ENCODE measurements at places on chromosomes 5 and 9.

DNA sequence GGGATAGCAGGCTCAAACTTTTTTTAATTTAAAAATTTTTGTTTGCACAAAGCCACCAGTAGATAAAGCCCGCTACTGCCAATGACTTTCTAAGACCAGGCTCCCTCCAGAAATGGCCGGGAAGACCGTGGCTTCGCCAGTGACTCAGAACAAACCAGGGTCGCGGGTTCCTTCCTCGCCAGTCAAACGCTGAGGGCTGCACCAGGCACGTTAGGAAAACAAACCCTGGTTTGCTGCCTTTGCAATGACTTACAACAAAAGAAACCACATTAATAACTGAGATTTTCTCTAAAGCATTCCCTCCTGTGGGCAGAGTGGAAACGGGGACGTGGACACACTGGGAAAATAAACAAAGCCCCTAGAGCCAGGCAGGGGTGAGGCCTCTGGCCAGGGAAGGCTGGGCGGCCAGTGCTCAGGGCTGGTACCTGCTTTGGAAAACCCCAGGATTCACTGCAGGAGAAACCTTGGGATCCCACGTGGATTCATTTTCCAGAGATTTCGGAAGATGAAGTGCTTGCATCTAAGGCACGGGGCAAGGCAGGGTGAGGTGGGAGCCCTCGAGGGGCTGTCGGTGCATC lies 3.8 kb downstream of the PRRX2 start:
- no peak for DNase-seq

- no peak for DNase-seq
Observed at GRCh38 chr9:132008855-132009812, 70.5 kb downstream of the MED27 start.

- no peak for DNase-seq
Observed at GRCh38 chr9:109604781-109605180, 106.7 kb upstream of the PTPN3 start.

DNA sequence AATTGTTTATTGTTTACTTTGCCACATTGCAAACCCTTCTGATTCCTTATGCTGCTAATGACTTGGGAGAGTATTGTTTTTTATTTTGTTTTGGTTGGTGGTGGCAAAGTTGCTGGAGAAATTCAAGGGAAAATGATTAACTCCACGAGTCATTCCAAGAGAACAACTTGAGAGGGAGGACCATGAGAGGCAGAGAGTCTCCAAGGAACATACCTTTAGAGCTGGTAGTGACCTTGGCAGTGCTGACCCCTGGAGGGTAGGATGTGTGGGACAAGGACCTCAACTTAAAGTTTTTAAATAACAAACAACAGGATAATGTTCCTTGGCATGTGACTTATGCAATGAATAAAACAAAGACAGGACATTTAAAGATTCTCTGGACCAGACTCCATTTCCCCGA lies 139.7 kb downstream of the LRRC70 start:
- no peak for DNase-seq

DNA sequence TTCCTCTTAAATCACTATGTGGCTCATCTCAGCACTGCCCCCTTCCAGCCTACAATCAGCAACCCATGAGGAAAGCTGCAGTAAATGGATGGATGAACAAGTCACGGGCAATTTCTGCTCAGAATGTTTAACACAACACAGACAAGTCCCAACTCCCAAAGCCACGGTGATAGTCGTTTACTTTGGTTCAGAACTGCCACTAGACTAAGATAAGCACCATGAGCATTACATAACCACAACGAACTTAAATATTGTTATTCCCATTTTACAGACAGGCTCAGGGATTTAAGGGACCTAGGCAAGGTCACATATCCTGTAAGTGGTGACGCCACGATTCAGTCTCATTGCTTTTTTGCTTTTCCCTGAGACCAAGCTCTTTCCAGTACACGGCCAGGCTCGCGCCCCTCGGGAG lies 2.0 kb upstream of the SMIM27 start:
- no peak for DNase-seq

- DNase-seq, result peak; percentile 37
Observed at GRCh38 chr9:76521906-76522305, 62.9 kb downstream of the GCNT1 start.
